NCI-H774 (cell line): ENCODE measurements at places on chromosomes 7 and 10.

GRCh38 chr10:71694567-71694968 lies 25.0 kb downstream of the C10orf105 start:
- no peak for DNase-seq

DNA sequence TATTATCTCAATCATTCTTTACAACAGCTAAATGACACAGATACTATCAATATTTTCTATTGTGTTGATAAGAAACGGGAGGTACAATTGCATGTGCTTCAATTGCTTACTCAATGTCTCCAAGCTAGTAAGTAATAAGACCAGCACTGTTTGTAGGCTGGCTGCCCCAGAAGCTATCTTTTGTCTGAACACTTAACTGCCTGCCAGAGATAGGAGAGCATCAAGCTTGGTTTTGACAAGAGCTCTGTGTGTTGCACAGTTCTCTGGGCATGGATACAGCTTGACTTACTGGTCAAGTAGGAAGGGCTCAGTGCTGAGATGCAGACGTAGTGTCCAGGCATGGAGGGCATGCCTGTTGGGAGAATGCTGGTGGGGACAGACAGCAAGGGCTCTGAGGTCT lies 26.3 kb upstream of the CAPZA2 start:
- no peak for DNase-seq

GRCh38 chr7:54483523-54483922 lies 58.7 kb upstream of the VSTM2A start:
- peak; percentile 43 for DNase-seq

- DNase-seq: no peak
Observed at GRCh38 chr7:124843336-124843735, 77.7 kb upstream of the GPR37 start.

- DNase-seq: no peak
Observed at GRCh38 chr10:36038316-36038955, 396.3 kb upstream of the FZD8 start.

GRCh38 chr10:21174715-21175495 lies 277.8 kb upstream of the NEBL start:
- peak; percentile 24 for DNase-seq

- no peak for DNase-seq
Observed at GRCh38 chr7:3371601-3372000, 70.5 kb downstream of the SDK1 start.

GRCh38 chr10:15789793-15790525 lies 70.2 kb upstream of the ITGA8 start:
- no peak for DNase-seq

GRCh38 chr10:71804077-71804476 lies 30.8 kb upstream of the VSIR start:
- no peak for DNase-seq

DNA sequence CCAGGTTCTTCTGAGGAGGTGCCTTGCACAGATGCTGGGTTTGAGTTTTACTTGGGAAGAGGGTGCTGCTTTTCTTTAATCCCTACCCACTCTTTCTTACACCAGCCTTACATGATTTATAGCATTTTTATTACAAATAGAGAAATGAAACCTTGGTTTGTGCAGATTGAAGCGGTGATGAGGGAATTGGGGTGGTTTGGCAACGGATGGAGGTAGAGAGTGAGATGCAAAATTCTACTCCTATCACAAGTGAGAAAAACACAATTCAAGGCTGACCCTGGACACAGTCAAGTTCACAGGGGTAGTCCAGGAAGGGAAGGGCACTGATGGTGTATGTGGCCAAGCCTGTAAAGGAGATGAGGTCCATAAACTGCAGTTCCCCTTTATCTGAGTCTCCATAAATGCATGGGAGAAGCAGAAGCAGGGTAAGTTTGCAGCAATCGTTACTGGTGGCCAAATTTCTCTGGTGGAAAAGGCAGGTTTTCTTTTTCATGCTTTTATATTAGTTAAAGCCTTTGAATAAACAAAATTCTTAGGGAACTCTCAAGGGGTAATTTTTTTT lies 214.3 kb downstream of the JAZF1 start:
- DNase-seq: no peak

DNA sequence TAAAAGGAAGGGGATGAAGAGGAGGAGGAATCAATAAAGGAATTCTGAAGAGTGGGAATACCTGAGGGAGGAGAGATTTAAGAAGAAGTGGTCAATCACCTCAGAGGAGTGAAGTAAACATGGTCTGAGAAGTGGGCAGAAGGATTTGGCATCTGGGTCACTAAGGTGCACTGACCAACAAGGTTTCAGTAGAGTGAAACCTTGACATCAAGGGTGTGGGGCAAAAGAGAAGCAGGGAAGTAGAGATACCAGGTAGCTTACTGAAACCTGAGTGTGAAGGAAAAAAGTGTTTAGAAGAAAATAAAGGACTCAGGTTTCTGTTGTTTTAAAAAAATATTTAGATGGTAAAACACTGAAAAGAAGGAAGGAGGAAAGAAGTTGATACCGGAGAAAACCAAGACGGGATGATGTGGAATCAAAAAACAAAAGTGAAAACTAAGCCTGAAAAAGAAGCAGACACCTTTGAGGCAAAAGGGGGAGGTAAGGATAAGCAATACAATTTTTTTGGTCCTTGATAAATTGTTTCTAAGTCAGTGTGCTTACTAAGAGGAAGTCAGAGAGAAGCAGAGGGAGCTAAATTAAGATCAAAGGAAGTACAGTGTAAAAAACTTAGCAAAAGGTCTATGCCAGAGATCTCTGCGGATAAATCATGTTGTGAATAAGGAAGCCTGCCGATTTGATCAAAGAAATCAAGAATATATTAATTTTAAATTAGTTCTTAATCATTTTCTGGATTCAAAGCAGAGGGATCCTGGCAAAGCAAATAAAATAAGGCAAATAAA lies 137.2 kb upstream of the GPR22 start:
- no peak for DNase-seq

GRCh38 chr10:115129752-115130151 lies 36.6 kb downstream of the ATRNL1 start:
- no peak for DNase-seq

DNA sequence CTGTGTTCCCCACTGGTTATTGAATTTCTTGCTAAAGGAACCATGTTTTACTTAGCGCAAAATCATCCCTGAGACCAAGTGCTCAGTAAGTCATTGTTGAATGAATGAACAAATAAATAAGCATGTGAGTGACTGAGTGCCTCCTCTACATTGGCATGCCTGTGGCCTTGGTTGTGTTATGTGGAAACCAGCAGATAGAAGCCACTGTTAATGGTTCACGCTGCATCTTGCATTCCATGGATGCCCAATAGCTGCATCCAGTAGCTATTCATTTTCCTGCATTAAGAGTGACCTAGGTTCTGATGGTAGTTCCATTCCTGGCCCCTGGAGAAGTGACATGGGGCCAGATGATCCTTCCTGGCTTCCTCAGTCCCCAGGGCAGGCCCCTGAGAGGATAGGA lies 113.3 kb upstream of the BMPER start:
- DNase-seq: no peak

DNA sequence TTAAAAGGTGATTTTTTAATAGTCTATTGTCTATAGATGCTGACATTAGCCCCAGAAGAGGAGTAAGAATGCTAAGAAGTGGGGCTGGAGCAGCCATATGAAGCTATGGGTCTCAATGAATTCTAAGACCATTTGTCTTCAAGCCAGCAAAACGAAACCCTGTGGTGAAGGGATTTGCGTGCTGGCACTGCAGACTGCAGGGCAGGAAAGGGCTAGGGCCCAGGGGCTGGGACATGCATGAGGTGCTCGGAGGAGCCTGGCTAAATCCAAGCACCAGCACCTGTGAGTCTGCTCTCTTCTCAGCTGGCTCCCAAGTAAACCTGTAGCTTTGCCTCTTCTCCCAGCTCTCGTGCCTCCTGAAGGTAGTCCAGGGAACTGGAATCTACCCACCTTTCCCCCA lies 1.3 kb upstream of the NDST2 start:
- DNase-seq: no peak

DNA sequence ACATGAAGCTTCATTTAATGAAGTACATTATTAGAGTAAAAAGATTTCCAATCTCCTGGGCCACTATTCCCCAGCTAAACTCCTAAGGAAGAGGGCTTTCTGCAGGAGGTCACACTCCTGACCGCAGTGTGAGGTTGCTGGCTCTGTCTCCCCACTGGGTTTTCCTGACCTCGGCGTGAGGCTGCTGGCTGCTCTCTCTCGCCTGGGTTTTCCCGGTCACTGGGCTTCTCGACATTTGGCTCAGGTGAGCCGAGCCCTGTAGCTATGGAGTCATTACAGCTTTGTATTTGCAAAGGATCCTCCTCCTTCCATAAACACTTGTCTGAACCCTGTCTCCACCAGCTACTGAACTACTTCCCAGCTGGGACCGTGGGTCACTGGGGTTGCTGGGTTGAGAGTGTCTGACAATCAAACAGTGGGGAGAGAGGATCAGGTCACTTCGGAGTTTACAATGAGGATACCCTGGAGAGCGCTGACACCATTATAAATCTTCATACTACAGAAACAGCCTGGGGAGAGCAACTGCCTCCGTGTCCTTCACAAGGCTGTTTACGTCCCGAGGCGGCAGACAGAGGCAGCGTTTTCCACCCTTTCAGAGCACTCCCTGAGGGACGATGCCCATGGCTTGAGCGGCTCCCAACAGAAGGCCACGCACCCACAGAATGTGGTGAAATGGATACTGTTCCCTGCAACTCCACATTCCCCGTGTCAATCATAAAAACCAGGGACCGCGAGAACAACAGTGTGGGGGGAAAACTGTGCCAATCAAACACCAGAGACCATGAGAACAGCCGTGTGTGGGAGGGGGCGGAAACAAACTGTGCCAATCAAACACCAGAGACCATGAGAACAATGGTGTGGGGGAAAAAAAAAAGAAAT lies 226.2 kb downstream of the ZMYND11 start:
- DNase-seq: peak; percentile 44

GRCh38 chr7:108572480-108572879 lies 2.8 kb downstream of the DNAJB9 start:
- no peak for DNase-seq

- no peak for DNase-seq
Observed at GRCh38 chr10:34791947-34792346, 23.1 kb downstream of the PARD3 start.

- DNase-seq: no peak
Observed at GRCh38 chr7:149422914-149423301, 38.0 kb downstream of the ZNF777 start.

GRCh38 chr10:49231086-49231820 lies 43.1 kb upstream of the TMEM273 start:
- no peak for DNase-seq

DNA sequence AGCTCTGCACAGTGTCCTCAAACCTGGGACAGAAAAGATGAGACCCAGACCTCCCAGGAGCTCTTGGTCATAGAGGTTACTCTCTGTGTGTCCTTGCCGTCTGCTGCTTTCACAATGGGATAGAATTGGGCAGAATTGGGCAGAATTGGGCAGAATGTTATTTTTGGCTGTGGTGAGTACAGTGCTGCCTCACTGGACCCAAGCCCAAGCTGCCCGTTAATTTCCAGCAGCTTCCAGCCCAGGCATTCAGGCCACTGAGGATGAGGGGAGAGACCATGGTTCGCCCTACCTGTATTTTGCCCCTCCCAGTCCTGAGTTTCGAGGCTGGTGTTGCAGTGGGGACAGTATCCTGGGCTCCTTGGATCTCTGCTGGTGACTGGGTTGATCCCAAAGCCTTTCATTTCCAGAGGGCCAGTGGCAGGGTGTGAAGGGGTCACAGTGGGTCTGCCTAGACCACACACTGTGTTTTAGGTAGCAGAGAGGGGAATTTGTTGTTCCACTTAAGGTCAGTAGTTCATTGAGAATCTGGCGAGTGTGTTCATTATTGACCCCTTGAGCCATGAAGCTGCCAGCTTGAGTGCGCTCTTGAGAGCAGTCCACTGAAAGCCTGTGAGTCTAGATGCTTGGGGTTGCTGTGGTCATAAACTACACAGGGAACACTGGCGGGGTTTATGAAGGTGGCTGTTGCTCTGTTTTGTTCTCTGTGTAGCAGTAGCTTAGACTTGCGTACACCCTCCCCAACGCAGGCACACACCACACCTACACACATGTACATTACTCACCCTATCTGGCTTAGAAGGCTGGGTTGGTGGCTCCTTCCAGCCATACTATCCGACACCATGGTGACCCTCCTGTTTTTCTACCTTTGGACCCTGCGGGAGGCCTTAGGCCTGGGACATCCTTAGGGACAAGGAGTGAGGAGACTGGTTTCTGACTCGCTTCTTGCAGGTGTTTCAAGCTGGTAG lies 23.5 kb downstream of the NACAD start:
- no peak for DNase-seq
